RPMI7951 (cell line): ENCODE measurements at places on chromosomes 11 and 22.

- DNase-seq = no peak
Observed at GRCh38 chr22:44569561-44569991, 71.5 kb upstream of the RTL6 start.

DNA sequence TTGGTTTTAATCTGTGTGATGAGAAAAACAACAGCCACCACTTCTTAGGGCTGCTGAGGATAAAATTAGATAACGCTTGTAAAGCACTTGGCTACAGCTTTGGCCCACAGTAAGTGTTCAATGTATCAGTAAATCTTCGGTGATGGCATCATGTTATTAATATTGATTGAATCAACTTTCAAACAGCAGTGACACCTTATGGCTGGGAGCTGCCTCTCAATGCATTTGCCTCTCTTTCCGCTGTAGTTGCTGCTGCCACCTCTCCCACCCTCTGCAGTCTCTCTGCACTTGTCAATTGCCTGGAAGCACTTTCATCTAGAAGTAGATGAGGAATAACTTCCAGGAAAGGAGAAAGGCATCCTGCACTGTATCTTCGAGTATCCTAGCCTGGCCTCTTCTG, 491.1 kb downstream of the OPCML start:
- no peak for DNase-seq

DNA sequence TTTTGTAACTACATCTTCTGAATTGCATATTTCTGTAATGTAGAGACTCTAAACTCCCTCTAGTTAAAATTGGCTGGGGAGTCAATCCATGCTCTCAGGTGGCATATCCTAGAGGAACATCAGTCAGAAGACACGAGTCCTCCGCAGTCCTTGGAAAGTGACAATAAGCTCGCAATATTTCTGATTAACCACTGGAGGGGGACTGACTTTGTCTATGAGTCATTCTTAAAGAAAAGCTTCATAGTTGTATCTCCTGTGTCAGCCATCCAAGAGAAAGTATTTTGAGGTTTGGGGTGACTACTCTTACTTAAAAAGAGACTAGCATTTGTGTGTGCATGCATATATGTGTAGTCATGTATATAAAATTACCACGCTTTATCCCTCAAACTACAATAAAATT, 60.2 kb downstream of the SLN start:
- DNase-seq = peak; percentile 19

GRCh38 chr11:13228572-13228971, 49.0 kb upstream of the BMAL1 start:
- no peak for DNase-seq

- DNase-seq = peak; percentile 48
Observed at GRCh38 chr22:36201630-36202319, at the start of gene APOL4. Gene APOL4 (minus strand): TSS chr22:36201809. CDS start chr22:36201734, 75 bp downstream.

DNA sequence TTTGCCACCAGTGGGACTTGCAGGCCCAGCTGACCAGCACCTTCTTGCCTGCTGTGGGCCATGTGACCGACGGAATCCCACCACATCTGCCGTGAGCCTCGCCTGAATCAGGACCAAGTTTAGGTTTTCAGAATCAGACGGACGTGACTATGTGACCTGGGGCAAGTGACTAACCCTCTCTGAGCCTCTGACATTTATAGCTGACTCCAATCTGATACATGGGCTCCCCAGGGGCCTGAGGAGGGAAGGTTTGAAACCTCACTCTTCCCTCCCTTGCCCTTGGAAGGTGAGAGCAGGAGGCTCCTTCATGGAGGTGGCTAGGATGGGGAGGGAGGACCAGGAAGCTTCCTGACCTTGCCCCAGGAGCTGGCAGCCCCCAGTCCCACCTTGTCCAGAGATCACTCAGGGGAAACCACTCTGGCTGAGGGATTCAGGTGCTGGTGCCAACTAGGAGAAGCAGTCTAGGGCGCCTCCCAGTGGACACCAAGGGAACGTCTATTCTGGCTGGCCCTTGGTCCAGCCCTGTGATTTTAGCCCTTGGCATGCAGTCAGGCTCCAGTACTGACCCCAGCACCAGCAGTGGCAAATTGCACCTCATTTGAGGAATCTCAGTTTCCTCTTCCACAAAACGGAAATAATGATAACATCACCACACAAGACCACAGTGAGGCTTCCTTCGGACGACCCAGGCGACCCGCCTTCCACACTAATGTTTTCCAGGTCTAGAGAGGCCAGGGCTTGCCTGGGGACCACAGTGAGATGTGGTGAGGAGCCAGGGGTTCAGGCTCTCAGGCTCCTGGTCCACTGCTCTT, 47.2 kb upstream of the SYT7 start:
- DNase-seq = peak; percentile 56

DNA sequence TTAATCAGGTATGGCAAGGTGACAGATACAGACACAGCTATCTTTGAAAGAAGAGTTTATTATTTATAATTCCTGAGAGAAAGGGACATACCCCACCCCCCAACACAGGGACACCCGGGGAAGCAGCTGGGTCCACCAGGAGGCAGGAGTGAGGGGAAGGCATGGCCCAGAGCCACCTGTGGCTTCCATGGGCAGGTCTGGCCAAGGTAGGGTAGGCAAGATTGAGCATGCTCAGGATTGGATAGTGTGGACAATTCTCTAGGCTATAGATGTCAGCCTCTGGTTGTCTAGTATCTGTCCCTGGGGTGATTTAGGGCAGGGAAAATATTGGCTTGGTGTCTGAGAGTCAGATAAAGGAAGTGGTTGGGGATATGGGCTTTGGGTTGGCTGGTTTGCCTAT, 27.5 kb upstream of the SMIM35 start:
- DNase-seq = no peak

DNA sequence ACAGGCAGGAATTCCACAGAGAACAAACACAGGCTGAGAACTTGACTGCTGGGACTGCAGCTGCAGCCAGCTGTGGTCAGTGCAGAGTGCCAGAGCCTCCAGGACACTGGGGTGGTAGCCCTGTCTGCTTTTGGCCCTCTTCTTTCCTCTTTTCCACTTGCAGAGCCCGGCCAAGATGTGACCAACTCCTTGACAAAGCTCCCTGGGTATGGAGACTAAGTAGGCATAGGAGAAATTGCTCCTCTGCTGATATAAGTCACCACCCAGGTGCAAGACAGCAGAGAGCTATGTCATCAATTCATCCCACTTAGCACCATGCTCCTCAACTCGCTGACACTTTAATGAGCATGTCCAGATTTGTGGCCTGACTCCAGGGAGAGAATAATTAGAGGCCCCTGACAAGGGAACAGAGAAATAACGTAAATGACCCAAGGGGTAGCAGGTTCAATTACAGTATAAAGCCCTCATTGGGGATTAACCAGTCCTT, 369.4 kb upstream of the B3GAT1 start:
- DNase-seq = no peak

- DNase-seq = no peak
Observed at GRCh38 chr11:134678744-134679143, 266.7 kb upstream of the B3GAT1 start.

GRCh38 chr11:63868399-63869064, 29.6 kb downstream of the MARK2 start:
- DNase-seq = no peak

DNA sequence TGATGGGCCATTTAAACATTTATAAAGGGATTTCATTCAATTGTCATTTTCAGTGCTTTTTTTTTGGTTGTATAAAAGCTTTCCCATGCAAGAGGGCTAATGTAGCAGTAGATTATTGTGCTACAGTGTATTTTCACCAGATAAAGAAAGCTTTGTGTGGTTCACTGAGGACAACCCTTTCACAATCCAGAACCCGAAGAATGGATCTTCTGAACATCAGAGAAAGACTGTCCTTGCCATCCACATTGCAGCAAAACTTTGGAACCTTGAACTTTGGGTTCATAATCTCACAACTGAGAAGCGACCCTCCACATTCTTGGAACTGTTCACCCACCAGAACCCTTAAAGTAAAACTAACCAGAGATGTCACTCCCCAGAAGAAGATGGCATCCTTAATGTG, 9.3 kb downstream of the APOBEC3H start:
- no peak for DNase-seq

- DNase-seq = no peak
Observed at GRCh38 chr11:70568814-70569617, 170.7 kb downstream of the CTTN start.

DNA sequence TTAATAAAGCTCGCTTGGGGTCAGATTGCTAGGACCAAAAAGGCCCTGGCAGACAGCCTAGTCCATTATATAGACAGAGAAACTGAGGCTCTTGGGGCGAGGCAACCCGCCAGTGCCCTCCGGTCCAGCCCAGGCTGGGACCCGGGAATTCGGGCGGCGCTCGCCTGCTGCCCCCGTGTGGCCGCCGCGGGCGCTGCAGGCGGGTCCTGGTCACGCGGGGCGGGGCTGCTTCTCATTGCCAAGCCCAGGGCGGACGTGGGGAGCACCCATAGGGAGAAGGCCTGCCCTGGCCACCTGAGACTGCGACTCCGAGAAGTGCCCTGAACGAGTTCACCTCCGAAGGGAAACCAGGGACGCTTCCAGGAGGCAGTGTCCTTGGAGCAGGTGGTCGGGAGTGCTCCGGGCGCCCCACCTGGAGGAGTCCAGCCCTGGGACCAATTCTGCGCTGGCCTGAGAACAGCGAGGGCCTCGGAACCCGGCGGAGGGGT, 36.0 kb upstream of the CSNK1E start:
- DNase-seq = peak; percentile 42
